AG04450 (cell line): ENCODE measurements at places on chromosomes 5 and 9.

DNA sequence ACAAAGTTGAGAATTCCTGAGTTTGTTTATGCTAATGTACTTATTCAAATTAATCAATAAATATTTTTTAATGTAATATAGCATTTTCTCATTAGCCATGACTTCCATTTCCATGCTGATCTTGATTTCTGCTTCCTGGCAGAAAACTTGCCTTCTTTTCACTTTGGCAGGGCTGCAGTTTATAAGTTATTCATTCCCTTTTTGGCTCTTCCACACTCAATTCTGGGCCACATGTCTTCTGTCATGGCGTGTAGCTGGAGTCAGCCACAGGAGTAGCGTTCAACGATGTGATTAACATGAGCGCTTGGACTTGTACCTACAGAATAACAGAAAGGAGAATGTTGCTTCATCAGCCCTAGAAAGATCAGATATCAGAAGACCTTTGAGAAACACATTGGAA, 172.9 kb downstream of the CFAP90 start:
- no peak for DNase-seq

- DNase-seq = no peak
These were observed 9.7 kb downstream of the LRRC14B start for GRCh38 chr5:200985-201384.

DNA sequence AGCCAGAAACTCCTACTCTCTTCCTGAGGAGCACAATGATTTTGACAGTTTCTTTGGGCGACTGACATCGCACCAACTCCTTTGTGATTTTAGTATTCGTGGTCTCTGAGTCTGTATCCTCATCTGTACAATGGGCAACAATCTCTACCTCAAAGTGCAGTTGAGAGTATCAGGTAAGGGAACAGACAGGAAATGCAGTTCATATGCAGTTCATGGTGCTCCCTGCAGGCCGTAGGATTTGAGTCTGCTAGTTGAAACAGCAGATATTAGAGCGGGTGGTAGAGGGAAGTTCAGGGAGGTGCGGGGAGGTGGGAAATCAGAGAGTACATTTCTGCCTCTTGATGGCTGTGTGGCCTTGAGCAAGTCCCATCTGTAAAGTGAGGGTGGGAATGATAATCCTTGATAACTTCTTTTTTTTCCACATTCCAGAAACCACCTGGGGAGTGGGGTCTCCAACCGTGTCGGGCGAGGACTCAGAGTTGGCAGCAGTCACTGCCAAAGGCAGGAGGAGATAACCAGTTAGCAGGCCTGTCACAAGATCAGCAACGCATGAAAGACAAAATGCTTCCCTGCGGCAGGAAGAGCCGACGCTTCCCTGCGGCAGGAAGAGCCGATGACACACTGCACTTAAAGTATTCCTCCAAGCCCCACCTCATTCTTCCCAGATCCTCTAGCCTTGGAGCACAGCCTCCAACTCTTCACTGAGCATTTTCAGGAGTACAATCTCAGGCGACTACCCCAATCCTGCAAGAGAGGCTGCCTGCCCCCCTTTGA, 6.0 kb upstream of the NEK6 start:
- no peak for DNase-seq

GRCh38 chr5:30121043-30121442, 1072.4 kb upstream of the CDH6 start:
- DNase-seq = no peak

DNA sequence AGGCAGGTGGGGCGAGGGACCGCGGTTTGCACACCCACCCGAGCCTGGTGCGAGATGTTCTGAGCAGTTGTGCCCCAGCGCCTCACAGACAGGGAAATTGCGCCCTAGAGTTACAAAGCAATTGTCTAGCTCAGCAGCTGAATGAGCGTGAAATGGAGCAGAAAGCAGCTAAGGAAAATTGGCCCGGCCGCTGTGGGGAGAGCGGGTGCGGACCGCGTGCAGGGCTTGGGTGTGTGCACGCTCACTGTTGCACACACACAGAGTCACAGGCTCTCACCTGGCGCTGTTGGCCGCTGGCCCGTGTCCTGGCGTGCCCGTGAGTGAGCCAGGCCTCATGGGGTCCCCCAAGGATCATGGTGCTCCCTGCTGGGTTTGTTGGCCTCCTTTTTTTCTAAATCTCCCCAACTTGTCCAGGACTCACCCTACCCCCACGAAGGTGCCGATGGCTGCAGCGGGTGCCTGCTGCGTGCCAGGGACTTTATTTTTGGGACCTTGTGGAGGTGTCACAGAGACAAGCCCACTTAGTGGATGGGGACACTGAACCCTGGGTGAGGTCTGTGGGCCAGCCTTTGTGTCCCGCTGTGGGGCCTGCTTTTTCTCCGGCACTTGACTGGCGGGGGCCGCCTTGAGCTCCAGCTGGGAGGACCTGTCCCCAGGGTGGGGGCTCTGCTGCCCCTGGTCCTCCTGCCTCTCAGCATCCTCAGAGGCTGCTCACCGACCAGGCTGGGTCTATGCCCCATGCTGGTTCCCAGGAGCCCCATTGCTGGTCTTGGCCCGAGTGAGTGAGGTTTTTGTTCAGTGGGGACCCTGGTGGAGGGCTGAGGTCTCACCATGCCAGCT, 5.2 kb downstream of the RXRA start:
- DNase-seq = no peak

- peak; percentile 37 for DNase-seq
These were observed 51.3 kb downstream of the ARHGEF37 start for GRCh38 chr5:149632311-149633251.

GRCh38 chr9:121133104-121133816, 58.5 kb downstream of the CNTRL start:
- DNase-seq = no peak

DNA sequence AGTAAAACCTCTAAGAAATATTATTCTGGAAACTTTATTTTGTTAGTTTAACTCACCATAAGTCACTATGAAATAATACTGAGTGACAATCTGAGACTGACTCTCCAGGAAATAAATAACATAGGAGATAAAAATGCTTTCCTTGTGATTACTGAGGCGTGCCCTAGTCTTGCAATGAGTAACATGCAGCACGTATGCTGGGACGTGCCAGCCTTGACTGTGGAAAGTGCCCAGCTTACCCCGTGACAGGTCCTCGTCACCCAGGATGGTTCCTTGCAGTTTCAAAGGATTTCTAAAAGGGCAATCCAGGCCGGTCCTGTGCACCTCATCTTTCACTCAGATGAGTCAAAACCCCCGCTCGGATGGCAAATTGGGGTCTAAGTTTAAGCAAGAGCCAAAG, 720.8 kb upstream of the ADAMTS16 start:
- DNase-seq = no peak

GRCh38 chr5:180215783-180216630, 7.0 kb upstream of the RASGEF1C start:
- no peak for DNase-seq

GRCh38 chr9:89714321-89714720, 109.5 kb downstream of the GADD45G start:
- no peak for DNase-seq
